Regular cardiac myocyte (primary cell): ENCODE measurements at places on chromosomes 2 and 18. TPM values are rescaled to one million over a fixed set of nuclear protein-coding genes. Genes with fewer than 3 reads are reported as not detected.

The VWC2L gene
- total RNA-seq = not detected in 2 replicates

The DRC1 gene
- total RNA-seq = under 0.01 TPM in 1 of 2 replicates, not detected in the other

The LRRTM4 gene
- total RNA-seq = not detected in 2 replicates

The PRSS56 gene
- not detected in 2 replicates for total RNA-seq

The CAPN13 gene
- under 0.01 TPM in 1 of 2 replicates, not detected in the other for total RNA-seq

The ACTG2 gene
- total RNA-seq = under 0.01 and 0.19 TPM in 2 replicates

The HOXD12 gene
- not detected in 2 replicates for total RNA-seq

The FER1L5 gene
- total RNA-seq = 0.96 and 2.3 TPM in 2 replicates

The CNOT11 gene
- total RNA-seq = 14.1 and 29.9 TPM in 2 replicates

The IL1RL1 gene
- total RNA-seq = 1.1 and 2.3 TPM in 2 replicates

The LIMS3 gene
- 1.1 and 1.5 TPM in 2 replicates for total RNA-seq

The ZNF521 gene
- total RNA-seq = 5.0 and 9.9 TPM in 2 replicates

The GPR55 gene
- not detected in 2 replicates for total RNA-seq

The NEB gene
- under 0.01 and 0.28 TPM in 2 replicates for total RNA-seq

The SYT4 gene
- not detected in 2 replicates for total RNA-seq

The DSEL gene
- total RNA-seq = 55.0 and 60.0 TPM in 2 replicates

The C2orf42 gene
- 28.8 and 28.9 TPM in 2 replicates for total RNA-seq

The MYO3B gene
- under 0.01 and 0.28 TPM in 2 replicates for total RNA-seq

The ALKAL2 gene
- total RNA-seq = under 0.01 TPM in 1 of 2 replicates, not detected in the other

The VIT gene
- 0.19 and 0.85 TPM in 2 replicates for total RNA-seq

The ATP8B1 gene
- total RNA-seq = 86.8 and 112 TPM in 2 replicates

The ASAP2 gene
- total RNA-seq = 44.5 and 59.2 TPM in 2 replicates

The TMEM247 gene
- total RNA-seq = not detected in 2 replicates

The AFF3 gene
- 2.0 and 2.9 TPM in 2 replicates for total RNA-seq

The TNP1 gene
- total RNA-seq = not detected in 2 replicates

The TMEFF2 gene
- under 0.01 TPM in 2 replicates for total RNA-seq

The CD226 gene
- total RNA-seq = under 0.01 TPM in 2 replicates

The FOSL2 gene
- 42.0 and 69.6 TPM in 2 replicates for total RNA-seq

The UGT1A4 gene
- 0.28 TPM in 1 of 2 replicates, not detected in the other for total RNA-seq

The MAP2 gene
- total RNA-seq = 5.1 and 5.2 TPM in 2 replicates

The PSD4 gene
- total RNA-seq = 0.19 and 1.4 TPM in 2 replicates

The NFATC1 gene
- total RNA-seq = 1.1 and 2.3 TPM in 2 replicates

The KIF5C gene
- 0.28 and 0.38 TPM in 2 replicates for total RNA-seq

The SLC16A14 gene
- total RNA-seq = 0.58 and 2.3 TPM in 2 replicates

The CPLX4 gene
- total RNA-seq = not detected in 2 replicates

The MROH2A gene
- total RNA-seq = not detected in 2 replicates

The OSR1 gene
- total RNA-seq = 12.1 and 21.4 TPM in 2 replicates

The SLC11A1 gene
- 0.19 and 0.28 TPM in 2 replicates for total RNA-seq

The ST8SIA5 gene
- total RNA-seq = not detected in 2 replicates
